Coronary artery (tissue), 2 donors: ENCODE measurements at places on chromosomes 2 and 18.

GRCh38 chr2:52810460-52810859 lies 957.1 kb upstream of the CHAC2 start:
- DNase-seq, result no peak

- no peak for DNase-seq
These were observed 163.6 kb upstream of the SETBP1 start for GRCh38 chr18:44517136-44517535.

GRCh38 chr18:63140997-63141777 lies 178.4 kb downstream of the BCL2 start:
- no peak for DNase-seq

DNA sequence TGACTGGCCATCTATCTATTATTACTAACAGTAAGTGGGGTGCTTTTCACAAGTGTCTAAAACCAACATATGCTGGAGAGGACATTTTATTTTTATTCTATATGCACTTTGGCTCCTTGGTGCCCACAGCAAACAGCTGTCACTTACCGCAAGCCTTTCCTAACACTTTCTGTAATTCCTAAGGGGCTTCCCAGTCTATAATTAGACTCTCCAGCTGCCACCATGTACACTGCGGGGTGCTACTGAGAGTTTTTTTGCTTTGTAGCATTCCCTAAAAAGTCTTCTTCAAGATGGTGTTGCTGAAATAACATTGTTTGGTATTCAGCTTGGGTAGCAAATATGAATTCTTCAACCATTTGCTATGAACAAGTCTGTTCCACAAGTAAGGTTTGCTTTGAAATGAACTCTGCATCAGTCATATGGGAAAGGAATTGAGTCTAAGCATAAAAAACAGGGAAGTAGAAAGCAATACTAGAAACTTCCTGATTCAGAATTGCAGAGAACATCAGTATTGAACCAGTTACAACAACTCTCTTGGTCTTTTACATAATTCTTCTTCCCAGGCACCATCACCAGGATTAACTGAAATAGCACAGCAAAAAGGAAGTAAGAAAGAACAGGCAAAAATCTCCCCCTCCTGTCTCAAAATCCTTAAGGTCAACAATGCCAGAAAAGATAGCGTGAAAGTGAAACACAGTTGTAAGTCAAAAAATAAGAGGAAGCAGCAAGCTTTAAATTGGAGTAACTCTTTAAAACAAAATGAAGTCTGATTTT lies 28.6 kb downstream of the EPB41L3 start:
- no peak for DNase-seq

DNA sequence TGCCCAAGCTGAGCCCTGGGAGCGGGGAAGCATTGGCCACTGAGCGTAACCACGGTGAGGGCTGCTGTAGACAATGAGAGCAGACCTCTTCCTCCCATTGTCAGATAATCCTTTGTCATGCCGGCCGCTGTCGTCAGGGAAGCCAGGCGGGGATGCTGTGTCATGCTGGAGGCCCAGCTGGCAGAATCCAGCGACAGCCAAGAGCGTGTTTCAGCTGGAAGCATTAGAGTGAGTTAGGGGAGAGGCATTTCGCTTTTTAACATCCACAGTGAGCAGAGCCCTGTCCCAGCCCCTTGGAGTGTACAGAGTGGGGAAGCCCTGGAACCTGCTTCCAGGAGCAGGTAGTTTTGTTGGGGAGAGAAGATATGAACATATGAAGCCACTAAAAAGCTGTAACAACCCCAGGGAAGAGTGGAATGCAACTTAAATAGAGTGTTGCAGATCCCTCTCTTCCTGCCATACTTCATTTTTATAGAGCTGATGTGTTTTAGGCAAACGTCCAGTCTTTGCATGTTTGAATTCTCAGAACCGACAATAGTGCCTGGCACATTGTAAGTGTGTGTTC lies 7.0 kb downstream of the CTIF start:
- peak; percentile 81 for DNase-seq

DNA sequence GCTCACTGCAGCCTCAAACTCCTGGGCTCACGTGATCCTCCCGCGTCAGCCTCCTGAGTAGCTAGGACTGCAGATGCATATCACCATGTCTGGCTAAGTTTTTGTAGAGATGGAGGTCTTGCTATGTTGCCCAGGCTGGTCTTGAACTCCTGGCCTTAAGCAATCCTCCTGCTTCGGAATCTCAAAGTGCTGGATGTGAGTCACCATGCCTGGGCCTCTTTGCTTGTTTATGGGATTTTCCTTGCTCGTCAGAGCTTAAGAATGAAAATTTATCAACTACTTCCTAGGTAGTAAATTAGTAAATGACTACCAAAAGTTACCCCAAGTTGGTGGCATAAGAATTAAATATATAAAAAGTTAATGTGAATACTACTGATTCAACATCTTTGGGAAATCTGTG lies 51.0 kb downstream of the ACTR3 start:
- no peak for DNase-seq

DNA sequence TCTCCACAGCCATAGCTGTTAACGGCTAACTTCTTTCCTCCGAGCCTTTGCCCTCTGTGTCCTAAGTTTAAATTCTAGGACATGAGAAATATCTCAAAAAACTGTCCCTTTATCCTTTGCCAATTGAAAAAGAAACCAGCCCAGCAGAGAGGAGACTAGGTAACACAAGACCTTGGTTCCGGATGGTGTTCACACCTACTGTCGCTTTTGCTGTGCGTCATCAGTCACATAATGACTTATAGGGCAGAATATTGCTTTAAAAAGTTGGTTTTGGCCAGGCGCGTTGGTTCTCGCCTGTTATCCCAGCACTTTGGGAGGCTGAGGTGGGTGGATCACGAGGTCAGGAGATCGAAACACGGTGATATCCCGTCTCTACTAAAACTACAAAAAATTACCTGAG lies 66.2 kb downstream of the SP3 start:
- no peak for DNase-seq

GRCh38 chr2:123518367-123518766 lies 506.7 kb upstream of the CNTNAP5 start:
- DNase-seq, result no peak

GRCh38 chr2:148981324-148981723 lies 57.2 kb upstream of the LYPD6B start:
- no peak for DNase-seq

- DNase-seq, result no peak
These were observed 29.7 kb downstream of the CNDP1 start for GRCh38 chr18:74563999-74564398.

DNA sequence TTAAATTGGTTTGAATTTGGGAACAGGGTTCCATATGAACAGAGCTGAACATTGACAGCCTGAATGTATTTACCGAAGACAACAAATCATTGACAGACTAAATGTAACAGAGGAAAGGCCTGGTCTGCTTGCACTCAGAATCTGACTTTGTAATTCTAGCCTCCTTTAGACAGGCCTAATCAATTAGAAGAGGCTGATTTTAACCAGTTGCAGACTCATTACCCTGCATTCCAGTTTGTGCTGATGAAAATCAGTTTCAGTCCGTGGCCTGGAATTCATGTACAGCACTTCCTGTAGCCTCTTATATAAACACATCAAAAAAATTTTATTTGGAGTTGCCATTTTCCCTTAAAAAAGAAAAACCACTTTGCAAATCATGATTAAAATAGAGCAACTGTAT lies 93.1 kb upstream of the ZFP36L2 start:
- DNase-seq, result no peak

DNA sequence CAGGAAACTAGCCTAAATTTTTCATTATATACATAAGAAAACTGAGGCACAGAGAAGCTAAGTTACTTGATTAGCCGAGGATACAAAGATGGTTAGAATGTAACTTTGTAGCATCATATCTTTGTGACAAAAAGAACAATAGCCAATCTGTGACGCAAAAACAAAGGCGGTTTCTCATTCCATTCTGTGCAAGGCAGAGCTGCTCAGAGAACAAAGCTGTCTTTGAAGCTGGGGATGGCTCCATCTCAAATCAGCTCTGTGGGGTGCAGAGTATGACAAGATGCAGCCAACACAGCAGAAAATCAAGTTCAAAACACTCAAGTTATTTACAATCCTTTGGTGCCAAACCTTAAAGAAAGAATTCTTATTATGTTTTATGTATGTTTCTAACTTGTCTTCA lies 81.9 kb upstream of the VWC2L start:
- no peak for DNase-seq

- DNase-seq, result no peak
These were observed 99.1 kb upstream of the MC4R start for GRCh38 chr18:60471652-60472051.

DNA sequence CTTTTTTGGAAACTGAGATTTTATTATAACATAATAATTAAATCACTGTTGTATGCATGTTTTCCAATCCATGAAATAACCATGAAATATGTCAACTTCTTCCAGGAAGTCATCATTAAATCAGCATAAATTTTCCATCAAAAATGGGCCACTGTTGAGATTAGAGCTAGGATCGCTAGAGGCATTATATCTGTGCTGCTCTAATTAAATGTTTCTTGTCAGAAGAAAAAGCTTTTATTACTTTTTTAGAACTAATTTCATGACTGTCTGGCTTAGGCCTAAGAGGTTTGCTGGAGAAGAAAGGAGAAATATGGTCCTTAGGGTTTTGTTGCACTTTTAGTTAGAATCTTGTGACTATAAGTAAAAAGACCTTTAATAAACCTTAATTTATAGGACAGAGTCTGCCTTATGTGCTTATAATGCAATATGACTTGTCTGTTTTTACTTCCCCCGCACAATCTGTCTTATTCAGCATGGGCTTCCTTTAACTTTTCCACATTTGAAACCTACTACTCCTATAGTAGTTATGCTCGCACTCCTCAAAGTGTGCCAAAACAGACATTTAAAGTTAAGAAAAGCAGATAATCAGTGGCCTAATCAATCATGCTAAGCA lies 363.4 kb upstream of the GCFC2 start:
- no peak for DNase-seq

GRCh38 chr2:75647771-75648170 lies 1.2 kb downstream of the MRPL19 start:
- DNase-seq, result no peak

DNA sequence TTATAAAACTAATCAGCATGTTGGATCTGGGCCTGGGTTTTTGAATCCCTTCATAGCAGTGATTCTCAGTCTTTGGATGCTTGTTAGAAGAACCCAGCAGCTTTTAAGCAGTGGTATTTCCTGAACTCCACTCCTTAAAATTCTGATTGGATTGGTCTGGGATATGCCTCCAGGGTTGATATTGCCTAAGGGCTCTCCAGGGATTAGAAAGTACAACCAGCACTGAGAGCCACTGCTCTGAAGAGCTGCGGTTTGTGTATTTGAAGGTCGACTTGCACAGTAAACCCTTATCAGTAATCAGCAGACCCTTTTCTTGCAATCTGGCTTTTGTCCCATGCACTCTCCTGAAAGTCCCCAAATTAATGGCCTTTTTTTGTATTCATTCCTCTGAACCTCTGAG lies 17.0 kb upstream of the RBMS1 start:
- DNase-seq, result no peak

DNA sequence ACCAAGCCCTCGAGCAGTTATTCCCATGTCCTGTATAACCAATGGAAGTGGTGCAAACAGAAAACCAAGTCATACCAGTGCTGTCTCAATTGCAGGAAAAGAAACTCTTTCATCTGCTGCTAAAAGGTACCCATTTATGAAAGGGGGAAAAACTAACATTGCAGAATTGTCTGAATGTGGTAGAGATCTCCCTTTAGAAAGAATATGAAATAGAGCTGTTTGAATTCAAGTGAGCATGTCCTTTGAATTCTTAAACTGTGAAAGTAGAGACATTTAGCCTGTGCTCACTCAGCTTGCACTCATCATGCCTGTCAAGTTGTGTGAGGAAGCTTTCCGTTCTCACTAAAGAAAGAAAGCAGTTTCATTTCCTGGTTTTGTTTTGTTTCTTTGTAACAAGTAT lies 87.4 kb downstream of the EML4 start:
- no peak for DNase-seq

- no peak for DNase-seq
These were observed 219.2 kb downstream of the SH3RF3 start for GRCh38 chr2:109348190-109348589.

DNA sequence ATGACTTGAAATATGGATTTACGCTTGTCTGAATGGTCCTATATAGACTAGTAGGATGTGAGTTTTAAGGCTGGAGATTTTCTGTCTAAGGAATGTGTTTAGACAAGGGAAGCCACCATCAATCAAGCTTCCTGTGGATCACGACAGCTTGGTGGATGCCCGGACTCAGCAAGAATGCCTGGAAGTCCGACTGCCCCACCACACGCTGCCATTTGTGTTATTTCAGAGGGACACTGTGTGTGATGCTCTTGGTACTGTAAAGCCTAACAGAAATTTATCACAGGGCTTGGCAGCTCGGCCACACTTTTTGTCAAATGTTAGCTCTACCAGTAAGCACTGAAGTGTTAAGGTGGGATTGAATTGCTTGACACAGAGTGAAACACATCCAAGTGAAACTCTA lies 127.1 kb upstream of the CDH7 start:
- DNase-seq, result no peak

DNA sequence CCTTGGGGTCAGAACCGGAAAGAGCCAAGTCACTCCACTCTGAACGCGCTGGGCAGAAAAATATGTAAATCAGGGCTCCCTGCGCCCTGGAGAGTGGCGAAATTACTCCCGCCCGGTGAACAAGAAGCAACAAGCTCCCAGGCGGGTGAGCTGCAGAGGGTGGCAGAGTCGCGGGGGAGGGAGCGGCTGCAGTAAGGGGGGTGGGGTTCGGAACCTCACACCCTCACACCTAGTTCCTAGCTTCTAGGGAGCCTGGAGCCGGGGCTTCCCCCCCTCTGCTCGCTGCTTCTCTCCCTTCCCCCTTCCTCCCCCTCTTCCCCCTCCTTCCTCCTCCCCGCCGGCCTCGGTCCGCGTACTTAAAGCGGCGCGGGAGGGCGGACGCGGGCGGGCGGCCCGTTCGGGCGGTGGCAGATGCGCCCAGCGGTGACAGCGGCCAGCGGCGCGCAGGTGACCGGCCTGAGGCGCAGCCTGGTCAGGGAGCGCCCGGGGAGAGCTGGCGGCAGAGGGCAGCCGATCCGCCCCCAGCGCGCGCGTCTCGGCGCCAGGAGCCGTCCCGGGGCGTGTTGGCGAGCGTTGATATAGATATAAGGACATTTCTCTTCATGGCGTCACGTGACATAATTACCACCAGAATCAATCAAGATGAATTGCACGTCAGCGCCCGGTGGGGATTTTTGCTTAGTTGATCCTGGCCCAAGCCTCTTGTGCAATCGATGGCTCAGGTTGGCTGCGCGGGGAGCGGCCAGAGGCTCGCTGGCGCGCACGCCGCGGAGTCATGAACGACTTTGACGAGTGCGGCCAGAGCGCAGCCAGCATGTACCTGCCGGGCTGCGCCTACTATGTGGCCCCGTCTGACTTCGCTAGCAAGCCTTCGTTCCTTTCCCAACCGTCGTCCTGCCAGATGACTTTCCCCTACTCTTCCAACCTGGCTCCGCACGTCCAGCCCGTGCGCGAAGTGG lies at the start of gene HOXD11:
TSS of gene HOXD11 (plus strand) at position 700 of the 959 bp plus-strand sequence. CDS start at position 776, 76 bp downstream.
- no peak for DNase-seq

- DNase-seq, result no peak
These were observed 15.6 kb upstream of the WDR75 start for GRCh38 chr2:189425676-189426075.
